Naive thymus-derived CD4-positive, alpha-beta T cell (primary cell): ENCODE measurements at places on chromosomes 7 and 10.

DNA sequence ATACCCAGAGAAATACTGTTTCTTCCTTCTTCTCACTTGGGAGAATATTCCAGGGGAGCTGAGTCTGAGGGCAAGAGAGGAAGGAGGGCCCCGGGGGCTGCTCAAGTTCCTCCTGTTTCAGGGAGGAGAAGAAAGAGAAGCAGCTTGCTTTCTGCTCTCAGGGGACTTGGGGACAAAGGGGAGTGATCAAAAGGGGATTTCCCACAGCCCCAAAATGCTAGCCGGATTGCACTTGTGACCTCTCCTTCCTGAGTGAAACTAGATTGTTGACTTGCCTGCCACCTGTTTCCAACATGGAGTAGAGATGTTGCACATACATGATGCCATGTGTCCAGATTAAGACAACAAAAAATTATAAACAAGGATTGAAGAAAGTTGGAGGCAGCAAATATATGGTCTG is 28.7 kb upstream of the PDCD4 start:
- DNase-seq: peak; percentile 35

DNA sequence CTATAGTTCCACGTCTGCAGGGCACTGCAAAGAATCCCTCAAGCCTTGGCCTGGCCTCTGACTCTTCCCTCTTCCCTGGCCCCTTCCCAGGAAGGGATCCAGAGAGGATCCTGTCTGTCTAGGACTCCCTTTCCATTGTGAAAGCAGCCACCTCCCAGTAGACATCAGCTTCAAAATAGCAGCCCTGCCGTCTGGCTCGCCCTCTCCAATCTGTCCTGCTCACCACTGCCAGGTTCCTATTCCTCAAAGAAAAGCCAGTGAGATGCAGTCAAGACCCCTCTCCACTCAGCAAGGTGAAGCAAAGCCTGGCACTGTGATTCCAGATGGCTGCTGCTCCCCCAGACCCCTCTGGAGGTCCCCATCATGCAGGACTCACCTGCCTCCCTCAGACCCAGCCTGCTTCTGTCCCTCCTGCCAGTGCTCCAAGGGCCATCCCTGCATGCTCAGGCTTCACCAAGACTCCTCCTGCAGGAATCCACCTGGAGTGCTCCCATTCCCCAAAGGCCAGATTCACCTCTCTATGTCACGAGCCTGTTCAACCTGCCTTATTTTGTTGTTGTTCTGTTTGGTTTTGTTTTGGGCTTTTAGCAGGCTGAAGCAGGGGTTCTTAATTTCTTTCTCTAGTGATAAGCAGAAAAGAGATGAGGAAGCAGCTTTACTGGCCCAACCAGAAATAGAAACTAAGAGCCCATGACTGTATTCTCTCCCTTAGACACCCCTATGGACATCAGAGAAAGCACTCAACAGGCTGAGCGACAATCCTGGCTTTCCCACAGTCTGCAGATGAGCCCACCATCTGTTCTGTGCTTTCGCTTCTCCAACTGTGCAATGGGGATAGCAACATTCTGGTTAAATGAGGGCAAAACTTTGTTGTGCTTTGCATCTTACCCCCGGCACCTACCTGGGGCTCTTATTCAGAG is 305.1 kb downstream of the GRID1 start:
- DNase-seq: no peak

DNA sequence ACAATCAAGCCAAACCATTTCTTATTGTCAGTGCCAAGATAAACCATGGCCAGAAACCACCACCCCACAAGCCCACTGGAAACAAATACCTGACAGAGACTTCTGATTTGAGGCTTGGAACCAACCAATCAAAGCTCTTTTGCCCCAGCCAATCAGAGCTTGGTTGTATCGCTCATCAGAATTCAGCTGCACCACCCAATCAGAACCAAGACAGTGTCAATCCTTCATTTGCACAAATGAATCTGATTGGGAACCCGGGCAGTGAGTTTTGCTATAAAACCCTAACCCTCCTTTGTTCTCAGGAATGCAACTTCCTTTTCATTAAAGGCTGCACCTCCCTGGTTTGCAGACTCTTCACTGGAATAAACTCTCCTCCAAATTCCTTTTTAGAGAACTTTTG is 87.4 kb downstream of the ELAPOR2 start:
- DNase-seq: no peak

DNA sequence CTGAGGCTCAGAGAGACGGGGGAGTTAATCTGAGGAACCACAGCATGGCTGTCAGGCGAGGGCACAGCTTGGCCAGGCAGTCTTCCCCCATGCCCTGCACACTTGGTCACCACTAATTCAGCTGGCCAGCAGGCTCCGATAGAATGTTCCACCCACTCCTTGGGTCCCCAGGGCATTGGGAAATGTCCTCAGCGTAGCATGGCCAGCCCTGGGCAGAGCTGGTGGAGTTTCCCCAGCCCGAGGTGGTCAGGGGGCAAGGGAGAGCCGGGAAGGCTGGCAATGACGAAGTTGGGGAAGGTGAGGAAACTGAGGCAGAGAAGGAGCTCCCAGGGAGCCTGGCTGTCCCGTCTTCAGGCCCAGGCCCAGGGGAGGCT is 12.1 kb upstream of the GRIFIN start:
- no peak for DNase-seq

DNA sequence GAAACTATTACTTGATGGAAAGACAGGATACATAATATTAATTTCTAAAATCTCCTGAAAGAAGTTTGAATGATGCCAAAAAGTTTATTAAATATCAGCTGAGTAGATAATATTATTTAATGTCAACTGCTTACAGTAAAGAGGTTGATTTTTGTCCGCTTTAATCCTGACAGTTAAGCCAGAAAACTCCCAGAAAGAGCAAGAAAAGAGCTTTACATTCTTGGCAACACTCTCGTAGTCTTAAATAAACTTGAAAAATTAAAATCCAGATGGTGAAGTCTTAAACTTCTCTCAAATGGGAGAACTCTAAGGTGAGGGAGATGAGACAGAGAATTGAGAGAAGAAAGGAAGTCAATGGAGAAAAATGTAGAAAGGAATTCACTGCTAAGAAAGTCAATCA is 199.3 kb upstream of the PLXDC2 start:
- DNase-seq: no peak

- no peak for DNase-seq
Measured at GRCh38 chr10:51000976-51001375, 73.3 kb upstream of the PRKG1 start.
